ENCODE measurements at places on chromosomes 3 and 15.

DNA sequence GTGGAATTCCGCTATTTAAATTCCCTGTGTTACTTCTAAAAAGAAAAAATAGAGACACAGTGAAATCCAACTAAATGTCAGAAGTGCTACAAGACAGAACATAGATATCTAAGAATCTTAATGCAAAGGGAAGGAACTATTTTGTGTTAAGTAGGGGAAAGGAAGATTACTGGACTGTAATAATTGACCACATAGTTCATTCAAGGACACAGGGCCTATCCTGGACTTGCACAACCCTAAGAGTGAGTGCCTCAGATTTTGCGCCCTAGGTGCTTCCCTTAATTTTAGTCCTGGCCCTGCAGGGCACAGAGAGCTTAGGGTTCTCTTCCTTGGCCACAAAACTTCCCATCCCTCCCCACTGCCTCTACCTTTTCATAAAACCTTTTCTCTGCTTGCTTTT lies 3.5 kb upstream of the IL20RB start:
- DNase-seq, result no peak

- peak; percentile 26 for DNase-seq
These were observed 40.0 kb upstream of the TRH start for GRCh38 chr3:129934234-129935123.

- no peak for DNase-seq
These were observed 21.0 kb downstream of the TMEM43 start for GRCh38 chr3:14145670-14146380.

DNA sequence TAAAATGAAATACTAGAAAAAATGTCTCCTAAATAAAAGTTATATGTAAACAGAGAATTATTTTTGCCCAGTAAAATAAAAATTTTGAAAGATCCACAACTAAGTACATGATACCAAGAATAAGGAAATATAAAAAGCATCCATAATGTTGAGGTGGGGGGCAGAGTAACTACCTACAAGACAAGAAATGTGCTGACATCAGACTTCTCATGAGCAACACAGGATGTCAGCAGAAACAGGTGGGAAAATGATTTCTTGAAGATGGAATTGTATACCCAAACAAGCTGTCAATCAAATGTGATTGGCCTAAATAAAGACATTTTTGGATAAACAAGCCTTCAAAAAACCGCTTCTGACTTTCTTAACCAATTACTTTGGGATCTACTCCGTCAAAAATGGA lies 143.9 kb upstream of the LIPC start:
- no peak for DNase-seq

DNA sequence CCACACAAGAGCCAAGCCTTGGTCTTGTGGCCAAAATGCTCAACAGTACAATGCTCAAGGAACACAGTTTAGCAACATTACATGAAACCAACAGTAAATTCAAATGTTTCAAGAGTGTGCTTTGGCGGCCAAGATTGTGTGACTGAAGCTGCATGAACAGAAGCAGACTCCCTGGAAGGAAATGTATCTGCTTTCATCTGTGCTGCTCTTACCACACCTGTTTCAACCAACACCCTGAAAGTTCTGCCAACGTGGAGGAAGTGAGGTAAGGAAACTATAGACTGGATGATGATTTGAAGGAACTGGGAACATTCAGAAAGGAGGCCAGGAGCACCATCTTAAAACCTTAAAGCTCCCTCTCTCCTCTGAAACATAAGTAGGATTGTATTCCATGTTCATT lies 55.7 kb downstream of the MB21D2 start:
- DNase-seq, result no peak

- no peak for DNase-seq
These were observed 6.9 kb downstream of the PLXND1 start for GRCh38 chr3:129599607-129600006.

DNA sequence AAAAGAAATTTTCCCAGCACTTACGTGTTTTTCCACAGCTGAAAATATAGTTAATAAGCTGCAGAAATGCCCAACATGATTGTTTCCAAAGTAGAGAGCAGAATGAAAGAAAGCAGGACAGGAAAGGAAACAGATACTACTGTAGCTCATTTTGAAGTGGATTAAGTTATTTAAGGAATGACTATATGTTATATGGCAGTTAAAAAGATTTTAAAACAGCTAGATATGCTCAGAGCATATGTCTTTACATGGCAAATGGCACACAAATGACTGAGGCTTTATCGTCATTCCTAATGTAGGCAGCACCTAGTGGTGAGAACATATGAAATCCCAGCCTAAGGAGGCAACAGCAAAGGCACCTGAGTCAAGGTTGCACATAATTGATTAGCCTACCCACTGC lies 106.6 kb upstream of the SEMA6D start:
- no peak for DNase-seq

- DNase-seq, result no peak
These were observed 357.4 kb downstream of the SHQ1 start for GRCh38 chr3:72490688-72491435.

GRCh38 chr3:195352895-195353488 lies 82.0 kb upstream of the XXYLT1 start:
- no peak for DNase-seq

DNA sequence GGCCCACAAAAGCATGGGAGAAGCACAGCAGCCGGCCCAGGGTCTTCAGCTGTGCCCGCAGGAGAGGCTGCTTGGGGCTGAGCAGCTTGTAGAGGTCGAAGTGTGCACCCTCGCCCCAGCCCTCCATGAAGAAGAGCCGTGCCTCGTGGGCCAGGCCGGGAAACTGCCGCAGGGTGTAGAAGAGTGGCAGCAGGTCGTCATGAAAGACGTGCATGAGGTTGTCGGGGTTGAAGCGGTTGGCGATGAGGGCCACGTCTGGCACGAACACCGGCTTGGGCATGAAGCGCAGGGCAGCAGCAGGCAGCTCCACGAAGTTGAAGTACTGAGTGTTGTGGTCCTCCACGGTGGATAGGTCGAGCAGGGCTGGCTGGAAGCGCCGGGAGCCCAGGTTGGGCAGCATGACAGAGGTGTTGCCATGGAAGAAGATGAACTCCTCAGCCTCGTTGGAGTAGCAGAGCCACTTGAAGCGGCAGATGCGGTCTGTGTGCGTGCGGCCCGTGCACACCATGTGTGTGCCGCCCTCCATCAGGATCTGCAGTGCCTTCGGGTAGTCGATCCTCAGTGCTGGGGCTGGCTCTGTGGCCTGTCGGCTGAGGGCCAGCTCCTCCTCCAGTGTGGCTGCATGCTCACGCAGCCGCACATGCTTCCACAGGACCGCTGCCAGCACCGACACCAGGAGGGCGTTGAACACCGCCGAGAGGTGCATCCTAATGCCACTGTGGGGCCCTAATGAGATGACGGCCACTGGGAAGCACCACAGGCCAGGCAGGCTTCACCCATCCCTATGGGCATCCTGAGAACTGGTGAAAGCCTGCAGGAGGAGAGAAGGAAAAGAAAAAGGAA lies 24.9 kb downstream of the POMGNT2 start:
- DNase-seq, result no peak

DNA sequence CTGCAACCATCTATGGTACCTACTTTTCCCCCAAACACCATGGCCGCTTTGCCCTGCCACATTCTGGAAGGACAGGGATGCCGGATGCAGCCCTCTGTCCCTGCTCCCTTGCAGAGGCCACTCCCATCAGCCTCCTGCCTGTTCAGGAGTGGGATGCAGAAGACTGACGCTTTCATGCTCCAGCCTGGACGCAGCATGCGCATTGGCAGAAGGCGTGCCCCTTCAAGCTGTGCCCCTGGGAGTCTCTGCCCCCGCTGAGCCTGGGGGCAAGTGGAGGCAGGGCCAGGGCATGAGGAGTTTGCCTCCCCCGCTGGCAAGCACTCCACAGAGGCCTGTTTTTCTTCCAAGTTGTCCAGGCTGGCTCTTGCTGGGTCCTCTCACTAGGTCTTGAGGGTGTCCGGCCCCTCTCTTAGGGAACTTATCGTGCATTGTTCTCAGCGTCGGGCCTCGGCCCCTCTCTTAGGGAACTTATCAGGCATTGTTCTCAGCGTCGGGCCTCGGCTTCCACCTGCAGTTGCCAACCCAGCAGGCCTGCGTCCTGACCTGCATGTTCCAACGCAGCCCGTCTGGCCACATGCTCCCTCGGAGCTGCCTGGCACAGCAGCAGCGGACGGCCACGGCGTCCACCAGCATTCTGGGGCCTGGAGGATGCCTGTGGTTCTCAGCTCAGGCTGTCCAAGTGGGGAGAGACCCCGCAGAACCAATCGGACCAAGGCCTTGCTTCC lies 14.6 kb upstream of the SNRPA1 start:
- DNase-seq, result no peak

DNA sequence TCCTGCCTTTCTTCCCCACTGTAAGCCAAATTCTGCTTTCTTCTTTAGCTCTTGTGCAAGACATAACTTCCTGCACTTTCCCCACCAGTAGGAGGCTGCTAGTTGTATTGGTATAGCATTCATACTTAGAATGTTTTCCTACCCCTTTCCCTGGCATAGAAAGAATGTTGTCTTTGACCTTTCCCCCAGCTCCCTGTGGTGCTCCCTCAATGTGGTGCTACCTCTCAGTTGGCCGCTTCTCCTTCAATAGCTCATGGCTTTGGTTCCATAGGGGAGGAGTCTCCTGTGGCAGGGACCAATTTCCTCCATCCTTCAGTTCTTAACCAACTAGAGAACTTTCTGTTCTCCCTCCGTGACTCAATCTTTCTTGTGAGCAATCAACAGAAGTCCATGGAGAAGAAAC lies 67.5 kb upstream of the AKAP13 start:
- DNase-seq, result no peak

GRCh38 chr3:99856437-99857220 lies 39.0 kb downstream of the CMSS1 start:
- no peak for DNase-seq

DNA sequence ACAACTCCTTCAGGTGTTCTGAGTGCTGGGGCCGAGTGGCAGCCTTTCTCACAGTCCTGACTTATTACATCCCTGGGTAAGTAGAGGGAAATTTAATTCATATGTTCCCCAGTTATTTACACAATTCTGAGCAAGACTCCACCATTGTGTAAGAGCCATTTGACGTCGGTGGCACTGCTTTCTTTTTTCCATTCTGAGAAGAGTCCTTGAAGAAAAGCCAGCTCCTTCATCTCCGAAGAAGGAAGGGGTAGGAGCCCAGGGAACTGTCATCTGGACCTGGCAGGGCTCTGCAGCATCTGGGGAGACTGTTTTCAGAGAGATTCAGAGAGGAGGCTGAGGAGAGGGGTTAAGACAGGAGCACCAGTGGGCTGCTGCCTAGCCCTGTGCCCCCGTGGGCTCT lies 22.6 kb upstream of the MASP1 start:
- DNase-seq, result no peak

DNA sequence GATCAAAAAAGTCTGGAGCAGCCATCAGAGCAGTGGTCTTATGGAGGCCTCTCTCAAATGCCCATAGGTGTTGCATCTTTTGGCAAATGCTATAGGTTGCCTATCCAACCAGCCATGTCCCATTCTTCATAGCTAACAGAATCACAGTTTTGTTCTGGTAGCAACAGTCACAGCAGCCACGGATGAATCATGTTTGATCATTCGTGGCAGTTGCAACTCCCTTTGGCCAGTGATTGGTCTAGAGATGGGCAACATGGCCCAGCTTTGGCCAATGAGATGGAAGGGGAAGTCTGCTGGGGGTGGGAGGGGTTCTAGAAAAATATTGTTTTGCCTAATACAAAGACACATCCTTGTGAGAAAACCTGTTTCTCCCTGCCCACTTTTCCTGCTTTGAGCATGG lies 50.3 kb upstream of the PPP2R3A start:
- DNase-seq, result no peak

GRCh38 chr3:163438760-163439159 lies 1639.5 kb downstream of the SI start:
- no peak for DNase-seq

DNA sequence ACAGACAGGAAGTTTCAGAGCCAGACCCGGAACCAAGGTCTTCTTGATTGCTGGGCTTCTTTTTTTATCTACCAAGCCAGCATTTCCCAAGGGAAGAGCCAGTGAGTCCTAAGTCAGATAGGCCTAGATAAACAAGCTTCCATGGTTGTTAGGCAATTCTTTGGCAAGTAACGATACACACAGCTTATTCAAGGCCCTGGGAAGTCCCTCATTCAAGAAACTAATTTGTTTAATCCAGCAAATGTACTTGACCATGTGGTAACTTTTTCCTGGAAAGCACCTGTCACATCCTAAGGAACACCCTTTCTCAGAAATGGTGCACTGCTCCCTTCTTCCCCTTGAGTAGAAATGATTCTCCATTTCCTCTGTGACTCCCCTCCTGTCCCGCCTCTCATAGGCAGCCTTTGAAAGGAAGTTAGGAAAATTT lies 209.9 kb downstream of the ITPR1 start:
- no peak for DNase-seq

DNA sequence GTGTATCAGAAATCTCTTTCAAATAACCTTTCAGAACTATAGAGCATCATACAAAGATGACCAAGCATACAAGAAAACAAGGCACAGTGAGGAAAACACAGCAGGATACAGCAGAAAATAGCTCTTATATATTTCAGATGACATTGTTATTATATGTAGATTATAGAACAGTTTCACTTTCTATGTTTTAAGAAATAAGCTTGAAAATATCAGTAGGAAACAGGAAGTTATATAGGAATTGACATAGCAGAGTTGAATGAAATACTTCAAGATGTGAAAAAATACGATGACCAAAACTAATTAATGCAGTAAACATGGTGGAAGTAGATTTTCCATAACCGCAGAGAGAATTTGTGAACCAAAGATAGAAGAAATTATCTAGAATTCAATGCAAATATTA lies 75.2 kb downstream of the LYSMD4 start:
- no peak for DNase-seq

DNA sequence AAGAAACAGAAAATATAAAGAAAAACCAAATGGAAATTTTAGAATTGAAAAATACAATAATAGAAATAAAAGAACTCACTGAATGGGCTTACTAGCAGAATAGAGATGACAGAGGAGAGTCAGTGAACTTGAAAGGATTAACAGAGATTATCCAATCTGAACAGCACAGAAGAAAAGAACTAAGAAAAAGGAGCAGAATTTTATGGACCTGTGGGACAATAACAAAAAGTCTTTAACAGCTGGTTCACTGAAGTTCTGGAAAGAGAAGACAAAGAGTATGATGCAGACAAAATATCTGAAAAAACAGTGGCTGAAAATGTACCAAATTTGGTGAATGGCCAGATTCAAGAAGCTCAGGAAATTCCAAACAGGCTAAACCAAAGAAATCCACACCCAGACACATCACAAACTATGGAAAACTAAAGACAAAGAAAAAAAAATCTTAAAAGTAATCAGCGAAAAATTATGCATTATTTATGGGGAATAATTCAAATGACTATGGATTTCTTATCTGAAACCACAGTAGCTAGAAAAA lies 9.7 kb upstream of the GNB5 start:
- no peak for DNase-seq

GRCh38 chr3:114056130-114057010 lies at the start of the genes CCDC191 and QTRT2:
Gene CCDC191, minus strand, starts transcription at chr3:114056526. Its CDS starts 60 bp downstream, at chr3:114056466.
Gene QTRT2, plus strand, starts transcription at chr3:114056737. Its CDS starts 8,521 bp downstream, at chr3:114065258.
- DNase-seq, result peak; percentile 99

Measured in thyroid gland (tissue), 4 donors.